ENCODE measurements at places on chromosomes 7 and 10.

DNA sequence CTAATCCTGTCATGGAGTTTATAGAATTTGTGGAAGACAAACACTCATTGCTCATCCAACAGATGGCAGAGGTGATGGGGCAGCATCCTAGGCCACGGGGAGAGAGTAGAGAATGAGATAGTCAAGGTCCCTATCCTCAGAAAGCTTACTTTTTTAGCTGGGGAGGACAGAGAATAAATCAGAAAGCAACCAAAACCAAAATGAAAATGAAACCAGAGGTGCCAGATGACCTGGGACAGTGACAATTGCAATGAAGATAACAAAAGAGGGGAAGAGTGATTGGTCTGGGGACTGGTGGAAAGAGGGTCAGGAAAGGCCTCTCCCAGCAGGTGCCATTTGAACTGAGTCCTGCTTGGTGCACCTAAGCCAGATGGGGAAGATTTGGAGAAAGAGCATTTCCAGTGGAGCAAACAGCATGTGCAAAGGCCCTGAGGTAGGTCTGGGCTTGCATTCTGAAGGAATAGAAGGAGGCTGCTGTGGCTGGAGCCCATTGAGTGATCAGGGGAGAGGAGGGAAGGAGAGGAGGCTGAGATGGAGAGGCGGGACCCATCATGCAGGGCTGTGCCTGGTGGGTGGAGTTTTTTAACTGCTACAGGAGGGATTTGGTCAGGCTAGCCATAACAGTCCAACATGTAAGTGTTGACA lies 164.1 kb downstream of the RPS24 start:
- DNase-seq, result no peak

DNA sequence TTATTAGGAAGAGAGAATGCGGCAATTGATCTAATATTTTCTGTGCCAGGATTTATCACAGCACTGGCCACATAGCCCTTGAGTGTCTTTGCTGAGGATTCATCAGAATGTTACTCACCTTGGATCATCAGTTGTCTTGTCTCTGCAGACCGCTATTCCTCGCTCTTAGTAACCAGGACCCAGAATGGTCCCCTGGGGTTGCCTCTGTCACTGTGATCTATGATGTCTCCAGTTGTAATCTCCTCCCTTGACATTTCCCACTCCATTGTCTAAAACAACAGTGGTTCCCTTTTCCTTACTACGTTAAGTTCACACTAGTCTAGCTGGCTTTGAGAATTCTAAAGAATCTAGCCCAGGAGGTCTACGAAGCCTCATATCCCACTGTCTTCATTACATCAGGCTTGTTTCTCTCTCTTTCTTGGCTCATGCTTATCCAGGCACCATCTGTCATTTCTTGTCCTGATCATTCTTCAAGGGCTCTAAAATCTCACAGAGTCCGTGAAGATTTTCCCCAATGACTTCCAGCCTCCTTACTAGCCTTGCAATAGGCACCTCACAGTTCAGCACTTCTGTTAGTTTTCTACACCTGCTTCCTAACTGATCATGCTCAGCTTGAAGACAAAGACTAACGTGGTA lies 125.8 kb downstream of the CUBN start:
- no peak for DNase-seq

DNA sequence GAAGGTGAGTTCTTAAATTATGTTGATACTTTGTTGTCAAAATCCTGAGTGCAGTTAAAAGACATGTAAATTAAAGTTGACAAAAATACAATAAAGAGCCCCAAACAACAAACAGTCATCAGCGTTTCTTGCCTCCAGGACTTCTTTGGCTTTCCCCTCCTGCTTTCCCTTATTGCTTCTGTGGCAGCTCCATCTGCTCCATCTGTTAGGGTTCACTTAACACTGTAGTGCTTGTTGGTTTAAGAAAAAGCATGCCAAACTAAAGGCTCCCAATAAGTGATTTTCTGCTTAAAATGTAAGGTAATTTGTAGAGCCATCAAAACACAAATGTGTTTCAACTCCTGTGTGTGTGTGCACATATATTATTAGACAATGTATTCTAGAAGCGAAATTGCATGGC lies 254.3 kb upstream of the GNAI1 start:
- DNase-seq, result no peak

- DNase-seq, result no peak
Observed at GRCh38 chr7:87328281-87328680, 17.2 kb upstream of the CROT start.

GRCh38 chr10:3287572-3288445 lies 115.2 kb upstream of the PITRM1 start:
- peak; percentile 32 for DNase-seq

DNA sequence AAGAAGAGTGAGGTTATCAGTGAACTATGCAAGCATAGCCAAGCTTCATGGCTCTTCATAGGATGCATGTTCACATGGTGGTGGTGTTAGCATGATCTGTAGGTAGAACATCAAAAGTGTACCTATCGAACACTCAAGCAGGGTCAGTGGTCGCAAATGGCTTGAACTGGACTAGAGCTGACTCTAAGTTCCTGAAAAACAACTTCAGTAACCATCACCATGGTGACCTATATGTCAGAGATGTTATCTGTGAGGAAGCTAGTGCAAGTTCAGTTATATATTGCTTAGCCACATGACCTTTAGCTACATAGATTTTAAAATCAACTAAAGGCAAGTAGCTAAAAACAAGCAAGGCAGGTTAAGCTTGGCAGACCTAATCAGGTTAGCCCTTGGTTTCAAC lies 163.1 kb upstream of the AGR3 start:
- no peak for DNase-seq

DNA sequence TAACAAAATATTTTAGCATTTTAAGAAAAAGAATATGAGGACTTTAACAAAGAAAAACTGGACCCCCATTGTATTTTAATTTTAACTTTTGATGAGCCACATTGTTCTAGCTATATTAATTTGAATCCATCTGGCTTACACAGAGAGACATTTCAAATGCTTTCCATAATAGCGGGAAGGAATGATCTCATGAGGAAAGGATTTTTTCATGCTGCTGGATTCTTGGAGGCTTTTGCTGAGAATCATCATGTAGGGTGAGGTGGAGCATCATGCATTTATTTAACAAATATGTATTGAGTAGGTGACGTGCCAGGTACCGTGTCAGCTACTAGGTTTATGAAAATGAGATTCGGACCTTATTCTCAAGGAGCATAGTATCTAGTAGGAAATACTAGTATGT lies 1006.3 kb downstream of the SORCS1 start:
- DNase-seq, result no peak

- no peak for DNase-seq
Observed at GRCh38 chr7:94417306-94417705, 22.6 kb downstream of the COL1A2 start.

GRCh38 chr7:38542156-38542555 lies 89.0 kb downstream of the AMPH start:
- DNase-seq, result no peak

- no peak for DNase-seq
Observed at GRCh38 chr10:88071879-88072278, 208.5 kb downstream of the PTEN start.

GRCh38 chr10:6220418-6221191 lies 17.9 kb downstream of the PFKFB3 start:
- no peak for DNase-seq

DNA sequence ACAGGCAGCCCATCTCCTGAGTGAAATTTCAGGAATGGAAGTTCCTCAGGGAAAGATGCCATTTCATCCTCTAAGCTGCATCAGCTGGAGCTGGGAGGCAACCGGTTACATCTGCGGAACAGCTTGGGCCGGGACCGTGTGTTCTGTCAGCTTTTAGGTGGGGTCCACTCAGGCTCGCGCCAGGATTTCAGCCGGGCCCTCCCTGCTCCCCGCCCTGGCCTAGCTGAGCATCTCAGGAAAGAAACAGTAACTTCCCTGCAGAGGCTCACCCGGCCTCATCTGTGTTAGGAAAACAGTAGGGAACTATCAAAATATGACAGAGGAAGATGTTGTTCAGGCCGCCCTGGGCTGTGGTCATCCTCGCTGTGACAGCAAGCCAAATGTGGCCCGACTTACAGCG lies 110.4 kb downstream of the TRIL start:
- DNase-seq, result no peak

DNA sequence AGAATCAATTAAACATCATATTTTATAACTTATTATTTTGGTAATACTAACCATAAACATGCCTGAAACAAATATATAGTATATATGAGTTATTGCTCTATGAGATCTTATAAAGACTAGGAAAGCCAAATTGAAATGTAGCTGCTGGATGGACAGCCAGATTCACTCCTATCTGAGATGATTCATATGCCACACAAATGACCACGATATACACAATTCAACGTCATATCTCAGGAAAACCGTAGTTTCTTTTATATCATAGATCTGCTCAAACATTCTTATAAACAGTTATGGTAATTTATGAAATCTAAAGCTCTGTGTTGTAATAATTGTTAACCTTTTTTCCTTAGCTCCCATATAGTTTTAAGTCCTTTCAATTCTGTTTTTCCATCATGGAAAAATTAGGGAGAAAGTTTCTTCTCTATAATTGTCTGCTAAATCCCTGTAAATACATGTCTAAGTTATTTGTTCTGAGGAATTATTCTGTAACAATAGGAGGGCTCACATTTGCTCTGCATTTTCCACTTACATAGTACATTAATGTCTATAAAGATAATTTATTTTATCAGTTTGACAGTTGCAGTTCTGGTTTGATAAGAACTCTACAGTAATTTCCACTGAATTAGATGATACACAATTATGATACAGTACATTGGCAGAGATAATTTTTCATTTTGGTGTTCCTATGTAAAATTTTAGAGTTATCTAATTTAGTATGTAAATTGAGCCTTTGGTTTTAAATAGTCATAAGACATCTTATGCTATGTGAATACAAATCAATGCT lies 42.7 kb downstream of the GNAT3 start:
- no peak for DNase-seq
